Spinal cord (tissue), 10 donors: ENCODE measurements at places on chromosomes 6 and 20. TPM values are rescaled to one million over a fixed set of nuclear protein-coding genes. Genes with fewer than 3 reads are reported as not detected.

DNA sequence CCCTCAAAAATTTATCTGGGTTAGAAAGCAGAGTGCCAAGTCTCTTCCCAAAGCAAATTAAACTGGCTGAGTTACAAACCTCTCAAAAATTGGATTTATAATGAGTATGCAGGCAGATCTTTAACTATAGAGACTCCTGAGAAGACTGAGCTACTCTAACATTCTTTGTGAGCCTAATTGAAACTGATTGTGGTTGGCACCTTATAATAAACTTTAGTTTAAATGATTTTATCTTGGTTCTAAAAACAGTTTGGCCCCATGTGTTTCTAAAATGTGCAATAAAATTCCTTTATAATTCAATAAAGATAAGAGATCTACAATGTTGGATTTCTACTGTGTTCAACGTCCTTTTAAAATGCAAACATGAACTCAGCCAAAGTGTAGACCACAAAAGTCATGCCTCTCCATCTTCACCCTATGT lies 480.2 kb upstream of the RNF217 start:
- DNase-seq, result no peak

GRCh38 chr6:26199773-26200764 lies 112.8 kb downstream of the HFE start:
- DNase-seq, result peak; percentile 64

- no peak for DNase-seq
These were observed 76.8 kb downstream of the NCOA7 start for GRCh38 chr6:125867483-125867942.

GRCh38 chr6:136754820-136755219 lies 37.5 kb downstream of the MAP3K5 start:
- DNase-seq, result no peak

DNA sequence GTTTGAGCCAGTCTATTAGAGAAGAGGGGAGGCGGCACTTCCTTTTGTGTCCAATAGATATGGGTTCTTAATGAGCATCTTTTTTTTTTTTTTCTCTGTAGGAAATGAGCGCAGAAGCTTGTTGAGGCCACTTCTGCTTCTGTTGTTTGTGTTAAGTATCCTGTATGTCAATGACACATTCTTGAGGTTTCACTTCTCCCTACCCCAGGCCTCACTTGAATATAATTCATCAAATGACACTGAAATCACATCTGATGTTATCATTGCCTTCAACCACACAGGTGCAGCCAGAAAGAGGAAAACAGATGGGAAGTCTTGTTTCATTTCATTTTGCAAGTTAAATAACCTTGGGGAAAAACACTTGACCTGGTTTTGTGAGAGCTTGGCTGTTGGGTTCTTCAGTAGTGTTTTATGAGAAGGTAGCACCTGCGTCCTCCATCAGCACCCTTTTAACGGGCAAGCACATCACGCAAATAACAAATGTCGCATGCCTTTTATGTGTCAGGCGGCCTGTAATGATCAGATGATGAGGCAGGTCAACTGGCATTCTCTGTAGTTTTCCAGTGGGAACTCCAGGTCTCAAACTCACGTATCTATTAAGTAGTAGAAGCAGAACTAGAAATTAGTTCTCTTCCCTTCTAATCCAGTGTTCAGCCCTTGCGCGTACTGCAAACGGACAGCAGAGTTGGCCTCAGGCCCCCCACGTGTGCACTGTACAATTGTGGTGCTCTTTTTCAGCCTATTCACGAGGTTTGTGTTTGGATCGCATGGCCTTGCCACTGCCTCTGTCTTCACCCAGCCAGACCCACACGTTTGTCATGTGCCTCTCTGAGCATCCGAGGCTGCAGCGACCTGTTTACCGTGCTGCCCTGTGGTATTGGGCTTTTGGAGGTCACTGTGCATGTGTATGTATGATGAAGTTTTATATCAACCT lies 23.5 kb downstream of the PLEKHG1 start:
- no peak for DNase-seq

DNA sequence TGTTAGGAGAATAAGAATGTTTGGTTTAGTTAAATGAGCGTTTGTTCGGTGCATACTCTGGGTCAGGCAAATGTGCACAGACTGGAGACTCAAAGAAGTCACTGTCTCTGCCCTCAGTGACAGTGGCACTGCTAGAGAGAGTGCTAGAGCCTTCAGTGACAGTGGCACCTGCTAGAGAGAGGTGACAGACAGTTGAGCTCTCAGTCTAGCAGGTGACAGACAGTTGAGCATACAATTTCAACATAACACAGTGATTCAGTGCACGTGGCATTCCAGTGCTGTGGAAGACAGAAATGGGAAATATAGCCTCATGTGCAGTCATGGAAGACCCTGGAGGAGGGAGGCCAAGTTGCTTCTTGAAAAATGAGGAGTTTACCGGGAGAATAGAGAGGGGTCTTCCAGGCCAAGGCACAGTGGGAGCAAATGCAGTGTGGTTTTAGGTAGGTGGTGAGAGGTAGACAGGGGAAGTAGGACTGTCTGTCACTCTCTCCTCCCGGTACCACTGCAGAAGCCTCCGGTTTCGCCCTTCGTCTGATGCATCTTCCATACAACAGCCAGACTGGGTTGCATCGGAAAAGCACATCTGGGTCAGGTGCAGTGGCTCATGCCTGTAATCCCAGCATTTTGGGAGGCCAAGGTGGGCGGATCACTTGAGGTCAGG lies 107.9 kb upstream of the CLDN20 start:
- DNase-seq, result no peak

GRCh38 chr6:169691260-169691659 lies 10.6 kb downstream of the WDR27 start:
- no peak for DNase-seq

- DNase-seq, result no peak
These were observed 111.2 kb downstream of the EDN3 start for GRCh38 chr20:59411589-59411988.

- DNase-seq, result no peak
These were observed 114.4 kb downstream of the SULF2 start for GRCh38 chr20:47670913-47671312.

DNA sequence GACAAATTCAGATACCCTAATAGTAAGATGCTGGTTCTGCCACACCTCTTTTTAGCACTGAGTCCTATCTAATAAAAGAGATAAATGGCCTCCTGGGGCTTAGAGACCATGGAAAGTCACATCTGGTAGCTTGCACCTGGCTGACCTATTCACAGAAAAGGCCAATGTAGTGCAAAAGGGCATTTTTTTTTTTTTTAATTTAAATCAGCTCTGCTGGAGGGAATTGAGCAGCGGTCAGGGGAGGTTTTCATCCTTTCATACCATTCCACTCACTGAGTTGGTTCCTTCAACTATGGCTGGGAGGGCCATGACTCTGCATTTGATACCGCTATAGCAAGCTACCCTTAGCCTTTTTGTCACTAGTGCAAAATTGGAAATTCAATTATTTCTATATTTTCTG lies 20.1 kb upstream of the HS3ST5 start:
- DNase-seq, result no peak

GRCh38 chr6:49506569-49507111 lies 6.9 kb downstream of the GLYATL3 start:
- no peak for DNase-seq

GRCh38 chr20:31747640-31748039 lies 8.6 kb downstream of the TPX2 start:
- peak; percentile 9 for DNase-seq

GRCh38 chr6:22026164-22026678 lies 270.6 kb downstream of the PRL start:
- no peak for DNase-seq

DNA sequence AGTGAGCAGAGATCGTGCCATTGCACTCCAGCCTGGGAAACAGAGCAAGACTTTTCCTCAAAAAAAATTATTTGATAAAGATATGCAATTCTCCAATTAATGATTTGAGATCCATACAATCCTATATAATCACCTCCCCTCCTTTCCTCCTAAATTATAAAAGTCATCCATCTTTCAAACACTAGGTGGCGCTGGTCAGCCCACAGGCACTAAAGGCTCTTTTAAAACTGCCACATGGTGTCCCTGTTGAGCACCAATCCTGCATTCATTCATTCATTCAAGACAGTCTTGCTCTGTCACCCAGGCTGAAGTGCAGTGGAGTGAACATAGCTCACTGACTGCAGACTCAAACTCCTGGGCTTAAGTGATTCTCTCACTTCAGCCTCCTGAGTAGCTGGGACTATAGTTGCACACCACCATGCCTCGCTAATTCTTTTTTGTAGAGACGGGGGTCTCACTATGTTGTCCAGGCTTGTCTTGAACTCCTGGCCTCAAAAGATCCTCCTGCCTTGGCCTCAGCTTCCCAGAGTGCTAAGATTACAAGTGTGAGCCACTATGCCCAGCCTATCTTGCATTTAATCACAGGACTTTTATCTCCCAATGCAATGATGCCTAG lies 58.7 kb upstream of the SLC2A12 start:
- DNase-seq, result no peak

Gene CHRNA4
- 13.0 TPM for total RNA-seq

Gene PGBD1
- total RNA-seq, result 11.5 TPM

Gene TBX18
- total RNA-seq, result 32.8 TPM

Gene UST
- total RNA-seq, result 23.9 TPM

Gene ZSCAN23
- total RNA-seq, result 9.9 TPM

Gene NINL
- total RNA-seq, result 13.1 TPM

Gene RNF39
- not detected for total RNA-seq

Gene C20orf141
- not detected for total RNA-seq

Gene SAMD3
- total RNA-seq, result 5.9 TPM

Gene BMP2
- 10.1 TPM for total RNA-seq
